ENCODE measurements at places on chromosomes 2 and 18.

- no peak for DNase-seq
These were observed 114.3 kb upstream of the MGAT5 start for GRCh38 chr2:134139611-134140010.

DNA sequence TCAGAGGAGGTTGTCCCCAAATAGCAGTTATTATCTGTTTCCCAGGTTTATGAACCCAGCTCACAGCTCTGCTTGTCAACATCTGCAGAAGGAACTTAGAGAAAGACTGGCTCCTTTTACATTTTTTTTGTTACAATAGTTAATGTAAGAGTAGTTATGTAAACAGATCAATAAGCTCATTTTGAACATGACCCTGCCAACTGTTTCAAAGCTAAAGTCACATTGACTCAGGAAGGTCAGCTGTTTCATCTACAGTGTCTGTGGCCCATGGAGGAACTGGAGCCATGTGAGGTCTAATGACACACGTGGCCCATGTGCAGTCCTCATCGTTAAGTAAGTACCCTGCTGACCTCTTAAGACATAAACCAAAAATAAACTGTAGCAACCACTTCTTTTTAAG lies 97.1 kb downstream of the SH3RF3 start:
- no peak for DNase-seq

DNA sequence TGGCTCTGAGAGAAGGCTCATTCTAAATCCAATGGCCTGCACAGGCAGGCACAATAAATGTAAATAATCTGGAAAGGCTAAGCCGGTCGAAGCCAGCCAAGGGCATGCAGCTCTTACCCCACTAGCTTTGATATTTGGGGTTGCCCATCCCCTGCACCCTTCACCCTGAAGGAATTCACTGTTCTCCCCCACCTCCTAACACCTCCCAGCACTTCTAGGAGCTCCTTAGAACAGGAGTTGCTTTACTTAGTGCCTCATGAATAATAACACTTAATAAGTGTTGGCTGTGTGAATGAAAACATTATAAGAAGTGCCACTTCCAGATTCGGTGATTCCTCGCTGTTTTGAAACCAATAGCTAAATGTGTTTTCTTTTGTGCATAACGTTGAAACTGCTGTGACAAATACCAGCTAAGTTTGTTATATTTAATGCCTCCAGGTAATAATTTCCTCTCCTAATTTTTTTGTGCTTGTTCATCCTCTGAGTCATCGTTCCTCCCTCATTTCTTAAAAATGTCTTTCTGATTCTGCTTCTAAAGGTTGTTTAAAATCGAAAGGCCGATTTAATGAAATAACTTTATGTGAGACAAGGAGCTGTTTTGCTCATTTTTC lies 458.8 kb downstream of the METTL4 start:
- DNase-seq, result no peak

DNA sequence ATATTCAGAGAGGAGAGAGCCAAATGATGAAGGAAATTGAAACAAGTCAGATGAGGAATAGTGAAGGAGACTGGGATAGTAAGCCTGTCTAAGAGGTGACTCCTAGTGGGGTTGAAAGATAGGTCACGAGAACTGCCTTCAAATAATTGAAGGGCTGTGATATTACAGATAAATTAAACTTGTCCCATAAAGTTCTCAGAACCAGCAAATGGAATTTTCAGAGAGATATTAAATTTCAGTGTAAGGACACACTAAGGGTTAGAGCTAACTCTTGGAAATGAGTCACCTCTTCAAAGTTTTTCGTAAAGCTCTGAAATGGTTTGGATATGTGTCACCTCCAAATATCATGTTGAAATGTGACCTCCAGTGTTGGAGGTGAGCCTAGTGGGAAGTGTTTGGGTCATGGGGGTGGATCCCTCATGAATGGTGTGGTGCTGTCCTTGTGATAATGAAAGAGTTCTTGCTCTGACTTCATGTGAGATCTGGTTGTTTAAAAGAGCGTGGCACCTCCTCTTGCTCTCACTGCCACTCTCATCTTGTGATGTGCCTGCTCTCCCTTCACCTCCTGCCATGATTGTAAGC lies 87.3 kb downstream of the BABAM2 start:
- DNase-seq, result no peak

DNA sequence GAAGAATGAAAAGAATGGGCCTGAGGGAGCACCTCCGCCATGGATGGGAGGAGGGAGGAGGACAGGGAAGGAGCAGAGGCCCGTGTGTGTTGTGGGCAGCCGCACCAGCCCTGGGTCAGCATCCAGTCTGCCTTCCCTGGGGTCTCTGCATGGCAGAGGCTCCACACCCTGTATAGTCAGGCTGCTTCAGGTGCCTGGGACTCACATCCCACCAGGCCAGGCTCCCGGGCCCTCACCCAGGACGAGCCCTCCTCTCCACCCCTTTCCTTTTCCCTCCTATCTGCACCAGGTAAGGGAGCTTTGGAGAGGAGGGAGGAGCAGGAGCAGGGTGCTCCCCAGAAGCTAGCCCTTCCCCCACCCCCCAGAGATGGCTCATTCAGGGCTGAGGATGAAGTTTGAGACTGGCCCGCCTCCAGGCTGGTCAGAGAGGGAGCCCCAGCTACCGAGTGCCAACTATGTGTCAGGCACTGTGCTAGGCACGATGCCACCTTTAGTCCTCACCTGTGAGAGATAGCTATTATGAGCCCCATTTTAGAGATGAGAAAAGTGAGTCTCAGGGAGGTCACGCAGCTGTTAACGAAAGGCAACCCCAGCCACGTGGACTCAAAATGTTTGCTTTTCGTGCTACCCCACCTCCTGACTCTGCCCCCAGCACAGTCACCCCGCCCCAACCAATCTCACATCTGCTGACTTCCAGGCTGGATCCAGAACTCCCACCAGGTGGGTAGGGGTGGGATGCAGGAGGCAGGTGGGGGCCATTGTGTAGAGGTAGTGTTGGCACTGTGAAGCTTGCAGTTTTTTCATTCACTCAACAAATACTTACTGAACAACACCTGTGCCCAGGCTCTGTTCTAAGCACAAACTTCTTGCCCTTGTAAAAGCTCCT lies 242.1 kb downstream of the DYSF start:
- no peak for DNase-seq

DNA sequence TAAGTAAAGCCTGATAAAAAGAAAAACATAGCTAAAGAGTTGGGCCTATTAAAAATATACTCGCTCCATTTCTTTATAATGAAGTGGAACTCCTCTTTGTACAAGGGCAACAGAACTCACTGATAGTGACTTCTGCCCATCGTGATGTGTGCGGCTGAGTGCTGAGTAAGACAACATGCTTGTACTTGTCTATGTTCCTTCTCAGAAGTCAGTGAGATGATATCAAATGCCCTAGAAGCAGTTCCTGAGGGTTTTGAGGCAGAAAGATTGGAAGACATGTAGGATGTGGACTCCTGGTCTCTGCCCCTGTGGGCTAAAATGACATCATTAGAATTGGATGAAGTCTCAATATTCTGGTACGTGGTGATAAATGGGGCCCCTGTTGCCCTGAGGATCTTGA lies 73.8 kb downstream of the USP40 start:
- no peak for DNase-seq

GRCh38 chr2:196586511-196586991 lies 53.0 kb upstream of the CCDC150 start:
- DNase-seq, result no peak

DNA sequence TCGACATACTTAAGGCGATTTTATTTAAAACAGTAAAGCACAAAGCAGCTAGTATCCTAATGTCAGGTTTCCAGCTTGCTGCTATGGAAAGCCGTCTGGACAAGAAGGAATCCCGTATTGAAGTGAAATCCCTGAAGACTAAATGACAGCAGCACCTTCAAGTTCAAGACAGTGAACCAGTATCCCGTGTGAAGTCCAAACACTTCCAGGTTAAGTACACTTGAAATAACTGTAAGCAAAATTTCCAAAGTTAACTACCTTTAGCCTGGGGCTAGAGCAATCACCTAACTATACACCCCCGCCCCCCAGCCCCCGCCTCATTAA lies 1.2 kb downstream of the MBOAT2 start:
- no peak for DNase-seq

- no peak for DNase-seq
These were observed 127.4 kb downstream of the CHST9 start for GRCh38 chr18:27057519-27058234.

DNA sequence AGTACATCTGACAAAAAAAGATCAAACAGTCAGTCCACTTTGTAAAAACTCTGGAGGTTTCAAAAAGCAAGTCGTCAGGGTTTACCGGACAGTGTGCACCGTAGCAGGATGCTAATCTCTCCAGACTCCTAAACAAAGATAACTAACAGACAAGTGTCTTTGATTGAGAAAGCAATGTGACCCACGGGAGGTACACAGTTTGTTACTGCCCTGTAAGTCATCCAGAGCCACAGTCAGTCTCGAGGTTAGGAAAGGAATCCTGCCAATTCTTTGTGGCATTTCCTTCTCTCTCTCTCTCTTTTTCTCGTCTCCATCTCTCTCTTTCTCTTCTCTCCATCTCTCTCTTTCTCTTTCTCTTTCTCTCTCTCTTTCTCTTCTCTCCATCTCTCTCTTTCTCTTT lies 42.8 kb downstream of the LRRTM4 start:
- DNase-seq, result no peak

DNA sequence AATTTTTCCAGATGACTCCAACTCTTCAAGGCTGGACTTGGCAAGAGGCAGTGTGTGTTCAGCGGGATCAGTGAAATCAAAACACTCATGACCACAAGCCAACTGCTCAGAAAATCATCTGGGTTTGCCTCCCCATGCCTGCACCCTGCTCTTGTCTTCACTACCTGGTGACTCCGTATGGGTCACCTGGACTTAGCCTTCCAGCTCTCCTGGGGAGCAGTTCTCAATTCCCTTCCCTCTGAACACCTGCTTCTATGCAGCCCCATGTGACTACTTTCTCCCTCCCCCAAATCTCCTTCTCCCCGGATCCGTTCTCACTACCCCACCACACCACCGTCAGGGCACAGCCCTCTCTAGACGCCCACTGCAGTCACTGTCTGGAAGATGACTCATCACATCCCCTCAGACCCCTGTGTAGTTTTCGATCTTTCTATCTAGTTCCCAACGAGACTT lies 130.2 kb upstream of the ID2 start:
- no peak for DNase-seq

GRCh38 chr18:13633700-13634099 lies 92.7 kb downstream of the FAM210A start:
- DNase-seq, result no peak

GRCh38 chr2:27216416-27217137 lies 592 bp upstream of the CAD start:
- no peak for DNase-seq

DNA sequence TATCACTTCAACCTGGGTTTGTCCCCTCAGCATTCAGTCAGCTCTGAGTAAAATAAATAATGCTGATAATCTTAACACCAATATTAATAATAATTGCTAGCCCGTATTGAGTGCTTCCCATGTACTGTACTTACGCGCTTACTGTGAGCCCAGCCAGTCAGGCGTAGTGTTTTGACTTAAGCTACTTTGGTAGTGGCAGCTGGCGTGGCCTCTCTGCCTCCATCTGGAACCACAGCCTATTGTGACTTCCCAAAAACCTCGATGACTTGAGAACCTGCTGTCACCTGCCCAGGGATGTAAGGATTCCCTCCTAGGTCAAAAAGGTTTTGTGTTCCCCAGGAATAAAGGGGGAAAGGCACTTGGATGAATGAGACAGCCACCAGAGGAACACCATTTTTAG lies 53.2 kb downstream of the SUMO1 start:
- DNase-seq, result no peak

GRCh38 chr2:107259408-107260195 lies 373.6 kb upstream of the ST6GAL2 start:
- no peak for DNase-seq
